ENCODE measurements at places on chromosomes 3 and 15.

GRCh38 chr3:186824430-186825139 is 17.9 kb upstream of the ADIPOQ start:
- DNase-seq = no peak

DNA sequence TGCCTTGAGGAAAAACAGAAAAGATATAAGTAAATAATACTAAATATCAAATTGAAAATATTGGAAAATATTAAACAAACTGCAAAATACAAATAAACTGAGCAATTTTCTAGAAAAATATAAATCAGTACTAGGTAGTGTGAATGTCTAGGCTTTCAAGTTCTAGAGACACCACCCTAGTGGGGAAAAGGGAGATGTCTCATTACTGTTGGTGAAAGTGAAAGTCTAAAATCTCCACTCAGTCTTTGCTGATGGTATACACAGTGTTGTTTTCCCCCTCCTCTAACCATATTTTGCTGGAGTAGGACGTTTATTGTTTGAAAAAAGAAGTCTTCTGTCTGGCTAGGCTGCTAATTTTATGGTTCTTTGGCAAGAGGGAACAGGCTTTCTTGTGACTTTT is 1368.9 kb downstream of the OTOL1 start:
- DNase-seq = no peak

DNA sequence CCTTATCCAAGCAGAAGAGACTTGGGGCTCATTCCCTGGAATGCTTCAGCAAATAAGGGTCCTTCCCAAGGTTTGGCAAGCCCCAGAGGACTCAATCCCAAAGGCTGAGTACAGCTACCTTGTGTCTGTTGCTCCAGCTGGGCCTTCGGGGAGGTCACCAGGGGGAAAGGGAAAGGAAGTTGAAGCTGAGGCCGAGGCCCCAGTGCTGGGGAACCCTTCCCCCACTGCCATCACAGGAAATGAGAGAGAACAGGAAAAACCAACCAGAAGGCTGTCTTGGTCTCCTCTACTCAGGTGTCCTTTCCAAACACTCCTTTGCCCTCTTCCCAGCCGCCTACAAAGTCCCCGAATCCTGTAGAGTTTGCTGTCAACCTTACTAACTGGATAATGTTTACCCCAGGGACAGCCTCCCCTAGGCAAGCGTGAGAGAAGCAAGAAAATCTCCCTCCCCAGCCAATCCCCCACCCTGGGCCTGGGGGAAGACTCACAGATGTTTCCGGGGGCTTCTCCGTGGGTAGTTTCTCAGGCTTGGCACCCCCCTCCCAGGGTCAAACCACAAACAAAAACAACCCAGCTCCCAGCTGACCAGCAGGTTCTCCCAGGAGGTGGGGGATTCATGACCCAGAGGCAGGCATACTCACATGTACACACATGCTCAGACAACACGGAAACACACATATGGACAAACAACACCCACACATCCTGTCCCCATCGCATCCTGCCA is 5.5 kb downstream of the CSRNP1 start:
- DNase-seq = no peak

GRCh38 chr3:18049096-18049495 is 306.7 kb upstream of the TBC1D5 start:
- DNase-seq = no peak

DNA sequence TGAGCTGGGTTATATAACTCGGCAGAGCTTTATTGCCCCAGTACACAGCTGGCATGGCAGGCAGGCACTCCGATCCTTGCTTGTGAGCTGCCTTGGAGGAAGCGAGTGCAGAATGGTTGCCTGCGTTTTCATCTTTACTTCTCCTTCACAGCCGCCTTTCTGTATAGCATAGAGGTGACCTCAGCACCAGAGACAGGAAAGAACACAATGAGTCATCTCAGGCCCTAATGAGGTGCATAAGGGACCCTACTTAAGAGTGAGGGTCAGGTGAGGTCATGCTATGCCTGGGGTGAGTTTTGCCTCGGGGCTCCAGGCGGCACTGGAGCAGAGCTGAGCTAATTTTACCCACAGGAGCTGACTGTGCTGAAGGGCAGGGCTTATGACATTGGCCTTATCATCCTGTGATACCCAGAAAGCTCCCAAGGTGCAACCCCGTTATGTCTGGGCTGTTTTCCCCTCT is 43.5 kb downstream of the LPP start:
- DNase-seq = no peak

DNA sequence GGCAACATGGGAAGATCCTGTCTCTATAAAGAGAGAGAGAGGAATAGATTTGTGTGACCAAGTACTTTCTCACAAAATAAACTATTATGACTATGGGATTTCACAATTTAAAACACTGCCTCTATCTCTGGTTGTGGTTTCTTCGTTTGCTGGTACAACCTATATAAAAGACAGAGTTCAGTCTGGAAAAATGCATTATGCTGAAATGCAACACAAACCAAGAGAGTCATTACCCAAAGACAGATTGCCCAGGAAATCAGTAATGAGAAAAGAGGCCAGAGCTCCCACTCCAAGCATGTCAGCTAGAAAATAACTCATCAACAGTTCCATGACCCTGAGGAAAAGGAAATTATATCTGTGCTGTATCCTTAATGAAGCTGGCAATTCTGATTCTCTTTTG is 23.2 kb downstream of the GPR176 start:
- DNase-seq = no peak

GRCh38 chr3:16060358-16060852 is 114.1 kb upstream of the GALNT15 start:
- DNase-seq = no peak

- DNase-seq = no peak
Measured at GRCh38 chr3:24763393-24763792, 268.7 kb upstream of the THRB start.

Data from right renal pelvis (tissue), 4 donors.